ENCODE measurements at places on chromosomes 4 and X.

DNA sequence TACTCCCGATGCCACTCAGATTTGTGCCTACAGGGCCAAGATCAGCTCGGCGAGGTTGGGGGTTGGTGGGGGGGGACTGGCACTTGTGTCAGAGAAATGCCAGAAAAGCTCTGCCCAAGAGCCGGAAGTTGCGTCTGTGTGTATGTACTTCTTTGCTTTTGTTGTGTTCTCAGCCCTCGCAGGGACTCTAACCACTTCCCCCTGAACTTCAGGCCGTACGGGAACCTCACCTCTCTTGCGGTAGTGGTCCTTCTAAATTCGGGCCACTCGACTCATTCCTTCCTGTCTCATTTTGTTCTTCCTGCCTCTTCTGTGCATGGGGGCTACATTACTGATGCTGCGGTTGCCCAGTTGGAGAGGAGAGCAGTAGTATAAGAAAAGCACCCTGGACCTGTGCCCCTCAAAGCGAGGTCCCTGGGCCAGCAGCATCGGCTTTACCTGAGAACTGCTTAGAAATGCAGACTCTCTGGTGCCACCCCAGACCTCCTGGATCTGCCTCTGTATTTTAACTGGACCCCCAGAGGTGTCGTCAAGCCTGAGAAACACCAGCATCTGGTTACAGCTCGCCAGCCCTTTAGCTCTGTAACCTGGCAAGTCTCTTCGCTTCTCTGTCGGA lies 146.3 kb upstream of the RPS6KA3 start:
- no peak for DNase-seq

DNA sequence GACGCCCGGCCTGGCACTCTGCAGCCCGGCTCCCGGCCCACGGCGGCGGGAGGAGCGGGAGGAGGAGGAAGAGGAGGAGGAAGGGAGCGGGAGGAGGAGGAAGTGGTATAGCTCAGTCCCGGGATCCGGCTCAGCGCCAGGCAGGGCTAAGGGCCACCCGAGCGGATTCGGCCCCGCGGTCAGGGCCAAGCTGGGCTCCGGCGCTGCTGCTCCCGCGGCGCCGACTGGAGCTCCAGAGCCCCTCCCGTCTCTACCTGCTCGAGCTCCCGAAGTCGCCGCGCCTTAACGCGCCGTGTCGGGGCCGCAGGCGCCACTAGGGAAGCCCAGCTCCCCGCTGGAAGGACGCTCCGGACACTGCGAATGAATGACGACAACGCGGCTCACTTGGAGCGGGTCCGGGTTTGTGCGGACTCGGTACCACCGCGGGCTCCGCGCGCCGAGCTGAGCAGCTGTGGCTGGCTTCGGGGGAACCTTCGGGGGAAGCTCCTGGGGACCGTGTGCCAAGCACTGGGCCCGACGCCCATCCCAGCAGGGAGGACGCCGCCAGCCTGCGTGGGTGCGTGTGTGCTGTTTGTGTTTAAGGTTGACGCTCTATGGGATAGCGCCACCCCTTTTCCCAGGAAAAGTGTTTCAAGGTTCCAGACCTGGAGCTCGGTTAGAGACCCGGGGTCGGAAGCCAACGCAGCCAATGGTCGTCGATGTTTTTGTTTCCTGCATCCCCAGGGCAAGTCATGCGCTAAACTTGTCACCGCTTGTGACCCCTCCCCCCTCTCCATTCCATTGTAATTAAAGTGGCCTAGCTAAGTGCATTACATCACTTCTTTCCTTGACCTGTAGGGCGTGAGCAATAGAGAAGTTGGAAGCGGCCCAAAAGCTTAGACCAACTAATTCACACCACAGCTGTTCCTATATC lies at the start of gene TBC1D9:
TBC1D9 (minus strand) TSS at position 67 of the 913 bp plus-strand sequence. CDS start 340 bp downstream, outside the sequence.
- DNase-seq, result no peak

- DNase-seq, result no peak
These were observed 353.9 kb downstream of the GPAT3 start for GRCh38 chr4:83889802-83890201.

GRCh38 chr4:108149588-108150380 lies 18.9 kb downstream of the LEF1 start:
- DNase-seq, result no peak

DNA sequence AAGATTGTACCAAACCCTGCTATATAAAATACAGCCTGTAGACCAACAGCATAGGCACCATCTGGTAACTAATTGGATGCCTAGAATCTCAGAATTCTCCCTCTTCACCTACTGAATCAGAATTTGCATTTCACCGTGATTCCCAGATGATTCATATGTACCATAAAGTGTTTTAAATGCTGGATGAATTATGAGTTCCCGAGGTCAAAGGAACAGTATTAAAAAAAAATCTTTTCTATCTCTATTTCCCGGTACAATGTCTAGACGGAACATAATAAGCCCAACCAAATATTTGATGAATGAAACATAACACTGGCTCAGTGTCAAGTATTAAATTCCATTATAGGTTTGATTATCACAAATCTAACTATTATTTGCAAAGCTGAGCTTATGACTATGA lies 280.0 kb downstream of the ANKRD50 start:
- DNase-seq, result no peak

GRCh38 chr4:24380957-24381665 lies 203.2 kb downstream of the DHX15 start:
- no peak for DNase-seq

DNA sequence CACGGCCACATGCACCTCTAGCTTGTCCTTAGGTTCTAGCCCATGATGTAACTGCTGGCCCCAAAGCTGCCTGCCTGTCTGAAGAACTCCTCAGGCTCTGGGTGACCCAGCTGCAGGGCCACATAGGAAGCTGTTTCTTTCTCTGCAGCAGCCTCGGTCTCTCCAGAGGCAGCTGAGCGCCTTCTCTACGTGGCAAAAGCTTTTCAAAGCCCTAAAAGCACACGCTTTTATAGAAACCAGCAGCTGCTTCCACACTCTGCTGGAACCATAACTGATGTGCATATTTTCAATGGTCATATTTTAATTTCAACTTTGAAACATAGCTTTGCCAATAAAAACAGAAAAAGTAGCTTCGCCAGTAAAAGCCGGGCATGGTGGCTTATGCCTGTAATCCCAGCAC lies 37.4 kb downstream of the FAM53A start:
- DNase-seq, result no peak

GRCh38 chr4:185771711-185772390 lies 40.1 kb downstream of the SORBS2 start:
- DNase-seq, result no peak

DNA sequence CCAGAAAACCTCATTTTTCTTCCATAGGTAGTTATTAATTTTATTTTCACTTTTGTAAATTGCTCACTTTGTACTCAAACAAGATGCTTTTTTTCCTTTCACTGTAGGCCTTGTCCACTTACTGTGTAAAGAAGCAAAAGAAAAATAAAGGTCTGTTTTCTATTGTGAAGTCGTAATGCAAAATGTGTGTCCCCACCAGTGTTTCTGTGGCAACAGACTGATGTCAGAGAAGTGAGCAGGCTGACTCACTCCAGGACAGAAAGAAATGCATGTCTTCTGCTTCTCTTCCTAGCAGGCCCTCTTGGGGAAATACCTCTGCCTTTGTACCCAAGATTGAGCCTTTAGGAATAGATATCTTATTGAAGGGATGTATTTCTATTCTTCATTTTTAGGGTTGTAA lies 30.3 kb downstream of the INPP4B start:
- DNase-seq, result no peak

GRCh38 chr4:15929540-15929939 lies 9.0 kb downstream of the FGFBP1 start:
- no peak for DNase-seq

GRCh38 chrX:42783451-42783850 lies 5.5 kb upstream of the PPP1R2C start:
- no peak for DNase-seq

DNA sequence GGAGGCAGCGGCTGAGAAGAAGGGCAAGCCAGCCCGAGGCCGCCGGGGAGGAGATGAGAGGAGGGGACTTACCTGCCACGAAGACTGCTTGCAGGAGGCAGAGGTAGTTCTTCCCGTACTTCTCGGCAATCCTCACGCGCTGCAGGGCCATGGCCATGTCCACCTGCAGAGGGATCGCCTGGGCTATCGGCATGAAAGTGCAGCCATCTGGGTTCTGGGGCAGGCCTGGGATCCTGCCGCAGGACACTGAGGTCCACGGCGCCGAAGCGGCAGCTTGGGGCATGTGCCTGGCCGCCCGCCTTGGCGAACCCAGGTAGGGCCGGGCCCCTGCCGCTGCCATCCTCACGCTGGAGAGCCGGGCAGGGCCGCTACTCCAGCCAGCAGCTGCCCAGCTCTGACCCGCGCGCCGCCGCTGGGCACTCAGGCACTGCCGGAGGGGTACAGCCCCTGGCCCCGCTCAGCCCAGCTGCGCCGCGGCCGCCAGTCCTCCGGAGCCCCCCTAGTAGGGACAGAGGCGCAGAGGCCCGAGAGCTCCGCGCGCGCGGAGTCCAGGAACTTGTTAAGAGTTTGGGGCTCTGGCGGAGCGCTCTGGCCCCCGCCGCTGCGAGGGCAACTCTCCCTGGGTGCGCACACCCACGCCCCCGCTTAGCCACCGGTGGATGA lies 16.0 kb downstream of the MCF2 start:
- no peak for DNase-seq

DNA sequence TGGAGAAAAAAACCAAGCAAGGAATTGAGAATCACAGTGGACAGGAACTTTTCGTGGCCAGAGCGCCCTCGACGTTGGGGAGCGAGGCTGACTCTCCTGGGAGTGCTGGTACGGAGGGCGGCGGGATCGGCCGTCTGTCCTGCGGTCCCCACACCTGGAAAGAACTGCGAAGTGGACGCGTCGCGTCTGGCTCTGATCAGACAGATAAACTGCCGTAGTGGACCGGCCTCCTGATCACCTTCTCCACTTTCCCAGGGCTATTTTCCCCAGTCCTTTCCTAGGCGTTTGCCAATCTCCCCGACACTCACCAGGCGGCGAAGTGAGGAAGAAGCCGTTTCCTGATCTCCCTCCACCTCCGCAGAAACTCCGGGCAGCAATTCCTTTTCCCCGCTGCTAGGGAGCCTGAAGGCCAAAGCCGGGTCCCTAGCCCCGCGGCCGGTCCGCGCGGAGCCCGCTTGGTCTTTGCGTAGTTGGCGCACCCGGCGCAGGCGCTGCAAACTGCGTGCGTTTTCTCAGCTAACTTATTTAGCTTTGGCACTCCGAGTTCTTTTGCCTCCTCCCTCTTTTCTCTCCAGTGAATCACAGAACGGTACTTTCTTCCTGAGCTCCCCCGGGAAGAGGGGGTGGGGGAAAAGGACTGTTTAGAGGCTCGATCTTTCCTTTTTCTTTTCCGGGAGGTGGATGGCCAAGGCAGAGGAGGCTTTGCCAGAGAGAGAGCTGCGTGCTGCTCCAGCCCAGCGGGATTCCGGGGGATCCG lies at the start of gene ARSJ:
ARSJ (minus strand) TSS at position 500 of the 757 bp plus-strand sequence. CDS start 813 bp downstream, outside the sequence.
- DNase-seq, result no peak

DNA sequence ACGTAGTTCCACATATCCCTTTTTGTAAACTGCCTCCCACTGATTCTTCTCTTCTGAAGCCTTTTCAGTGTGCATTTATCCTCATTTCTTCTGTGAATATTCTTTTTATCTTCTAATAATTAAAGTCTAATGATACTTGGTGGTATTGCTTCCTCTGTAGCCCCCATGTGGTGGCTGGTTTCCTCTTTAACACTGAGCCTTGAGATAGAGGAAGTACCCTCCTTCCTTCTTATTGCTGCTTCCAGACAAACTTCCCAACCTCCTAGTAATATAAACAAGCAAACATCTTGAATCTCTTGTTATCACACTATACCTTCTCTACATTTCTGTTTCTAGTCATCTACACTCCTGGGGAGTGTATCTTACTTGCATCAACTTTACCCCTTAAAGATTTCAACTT lies 310.5 kb upstream of the GIMD1 start:
- no peak for DNase-seq

DNA sequence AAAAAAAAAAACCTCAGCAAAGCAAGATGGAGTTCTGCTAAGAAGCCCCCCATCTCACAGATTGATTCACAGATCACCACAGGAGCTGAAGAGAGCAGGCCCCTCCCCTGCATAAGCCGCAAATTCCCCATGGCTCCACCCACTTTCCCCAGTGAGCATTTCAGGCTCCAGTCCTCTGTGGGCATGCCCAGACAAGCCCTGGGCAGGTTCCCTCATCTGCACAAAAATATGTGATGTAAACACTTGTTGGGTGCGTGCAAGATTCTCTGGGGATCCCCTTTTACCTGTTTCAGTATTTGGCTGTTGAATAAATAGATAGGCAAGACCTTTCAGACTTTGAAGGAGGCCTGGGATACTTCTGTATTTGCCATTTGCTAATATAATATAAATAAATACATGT lies 514.3 kb downstream of the PCDH7 start:
- no peak for DNase-seq

GRCh38 chrX:14946606-14947155 lies 73.5 kb downstream of the MOSPD2 start:
- no peak for DNase-seq

DNA sequence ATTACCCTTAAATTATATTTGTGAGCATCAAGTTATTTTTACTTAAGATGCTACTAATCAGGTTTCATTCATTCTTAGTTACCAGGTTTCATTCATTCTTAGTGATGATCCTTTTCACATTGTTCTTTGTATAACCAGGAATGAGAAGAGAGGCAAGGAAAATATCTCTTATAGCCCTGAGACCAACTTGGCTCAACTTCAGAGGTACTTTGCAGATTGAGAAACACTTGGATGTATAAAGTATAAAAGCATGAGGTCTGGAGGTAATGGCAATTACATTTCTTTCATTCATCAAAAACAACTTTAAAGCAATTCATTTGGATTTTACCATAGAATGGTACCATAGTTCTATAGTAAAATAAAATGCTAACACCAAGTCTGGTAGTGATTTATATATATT lies 231.0 kb downstream of the PRDM5 start:
- no peak for DNase-seq

DNA sequence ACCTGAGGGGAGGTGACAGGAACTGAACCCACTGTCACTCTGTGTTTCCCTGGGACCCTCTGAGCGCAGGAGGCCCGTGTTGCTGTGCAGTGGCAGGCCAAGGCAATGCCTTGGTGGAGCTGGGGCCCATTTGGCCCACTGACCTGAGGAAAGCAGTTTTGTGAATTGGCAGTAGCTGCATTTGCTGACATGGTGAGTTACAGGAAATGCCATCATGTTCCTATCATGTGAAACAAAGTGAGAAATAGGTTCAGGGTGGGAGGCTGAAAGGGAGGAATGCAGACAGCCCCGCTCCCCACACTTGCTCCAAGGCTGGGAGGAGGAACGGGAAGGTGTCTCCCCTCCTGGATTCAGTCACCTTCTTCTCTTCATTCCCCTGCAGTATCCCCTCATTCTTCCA lies 146.1 kb downstream of the PTTG2 start:
- DNase-seq, result no peak

DNA sequence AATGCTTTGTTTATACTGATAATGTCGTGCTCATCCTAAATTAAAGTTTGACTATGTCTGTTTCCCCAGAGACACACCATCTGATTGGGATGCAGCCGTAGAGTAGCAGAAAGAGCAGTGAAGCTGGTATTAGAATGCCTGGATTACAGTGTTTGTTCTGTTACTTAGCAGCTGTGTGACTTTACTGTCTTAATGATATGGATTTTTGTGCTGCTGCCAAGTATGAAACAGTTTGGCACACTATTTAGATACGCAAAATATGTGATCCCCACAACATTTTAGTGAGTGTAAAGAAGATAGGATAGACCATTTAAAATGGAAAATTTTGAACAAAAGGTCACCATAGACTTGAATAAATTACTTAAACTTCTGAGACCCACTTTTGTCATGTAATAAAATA lies 1.2 kb upstream of the CHIC1 start:
- no peak for DNase-seq

GRCh38 chrX:107205770-107206696 lies at the start of the genes DNAAF6 and NUP62CL:
TSS of gene DNAAF6 (plus strand) at chrX:107206611. CDS start at chrX:107212876, 6,265 bp downstream.
TSS of gene NUP62CL (minus strand) at chrX:107206433. CDS start at chrX:107175146, 31,287 bp downstream.
- peak; percentile 12 for DNase-seq

GRCh38 chrX:31371956-31372355 lies 300.1 kb upstream of the FTHL17 start:
- no peak for DNase-seq

- DNase-seq, result no peak
These were observed 94.0 kb downstream of the PHF8 start for GRCh38 chrX:53950130-53950733.
